Forelimb muscle (tissue), 1 donor: ENCODE measurements at places on chromosomes 11 and 22.
A peak's percentile ranks its signal among the peaks of the same experiment; 100 is the strongest.

DNA sequence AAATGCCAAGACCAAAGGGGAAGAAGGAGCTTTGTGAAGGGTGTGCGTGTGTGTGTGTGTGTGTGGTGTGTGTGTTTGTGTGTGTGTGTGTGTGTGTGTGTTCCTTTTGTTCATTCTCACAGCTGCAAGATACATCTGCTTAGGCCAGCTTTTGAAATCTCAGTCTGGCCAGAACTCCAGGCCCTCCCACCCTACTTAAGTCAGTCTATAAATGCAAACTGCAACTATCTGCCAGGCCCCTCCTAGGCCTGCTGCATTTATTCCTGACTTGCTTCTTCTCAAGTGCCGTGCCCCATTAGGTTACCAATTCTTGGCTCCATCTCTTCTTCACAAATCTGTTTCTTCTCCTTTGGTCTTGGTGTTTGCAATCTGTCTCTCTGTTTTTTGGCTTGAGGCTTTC lies 21.6 kb upstream of the RIC3 start:
- DNase-seq, result no peak

DNA sequence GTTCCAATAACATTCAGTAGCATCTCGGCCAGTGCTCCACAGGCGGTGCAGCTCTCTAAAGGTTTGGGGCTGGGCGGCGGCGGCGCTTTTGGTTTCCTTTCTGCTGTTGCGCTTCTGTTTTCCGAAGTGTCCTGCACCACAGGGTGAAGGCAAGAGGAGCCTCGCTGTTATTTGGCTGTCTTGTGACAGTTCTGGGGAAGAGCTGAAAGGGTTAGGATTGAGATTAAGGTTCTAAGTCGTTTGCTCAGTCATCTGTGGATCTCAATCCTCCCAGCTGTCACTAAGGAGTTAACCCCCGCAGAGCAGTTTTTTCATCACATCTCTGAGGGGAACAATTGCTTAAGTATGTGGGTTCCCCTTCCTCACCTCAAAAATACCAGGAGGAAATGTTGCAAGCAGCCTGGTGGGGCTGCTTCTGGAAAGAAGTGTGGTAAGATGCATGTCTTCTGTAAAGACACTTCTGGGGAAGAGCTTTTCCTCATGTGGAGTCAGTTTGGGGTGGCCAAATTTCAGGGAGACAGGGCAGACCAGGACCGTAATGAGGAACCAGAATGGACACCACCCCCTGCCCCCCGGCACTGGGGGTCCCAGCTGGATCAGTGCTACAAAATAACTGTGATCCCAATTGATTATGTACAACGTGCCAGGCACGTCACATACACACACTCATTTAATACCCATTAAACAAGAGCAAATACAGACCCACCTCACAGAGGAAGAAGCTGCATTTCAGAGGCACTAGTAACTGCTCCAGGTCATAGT lies 14.2 kb downstream of the TMEM121B start:
- no peak for DNase-seq

DNA sequence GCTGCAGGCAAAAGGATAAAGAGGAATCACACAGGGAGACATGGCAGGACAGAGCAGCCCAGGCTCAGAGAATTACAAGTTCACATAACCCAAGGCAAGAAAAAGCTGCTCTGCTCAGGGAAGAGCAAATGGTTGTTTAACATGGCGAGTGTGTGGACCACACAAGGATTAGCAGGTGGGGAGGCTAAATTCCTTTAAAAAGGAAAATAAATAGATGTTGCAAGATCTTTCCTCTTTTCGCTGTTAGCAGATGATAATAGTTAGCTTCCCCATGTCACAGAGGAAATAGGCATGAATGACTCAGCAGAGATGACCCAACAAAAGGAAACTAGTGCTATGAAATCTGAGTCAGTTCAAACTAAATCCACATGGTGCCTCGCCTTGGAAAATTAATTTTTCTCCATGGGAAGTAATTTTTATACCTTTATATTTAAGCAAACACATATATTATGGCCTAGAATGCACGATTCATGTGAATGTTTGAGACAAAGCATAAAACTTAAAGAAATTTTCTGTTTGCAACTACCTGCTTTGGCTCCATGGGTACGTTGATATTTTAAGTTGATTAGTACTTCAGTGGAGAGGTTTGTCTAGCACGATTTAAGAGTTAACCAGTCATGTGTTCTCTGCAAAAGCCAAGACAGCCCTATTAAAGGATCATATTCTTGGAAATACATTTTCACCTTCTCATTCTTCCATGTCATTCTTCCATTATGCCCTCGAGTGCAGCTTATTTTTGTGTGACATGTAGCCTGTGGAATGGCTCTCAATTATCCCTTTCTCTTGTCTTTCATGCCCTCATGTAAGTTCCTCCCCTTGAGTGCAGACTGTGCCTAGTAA lies 38.5 kb upstream of the FJX1 start:
- DNase-seq, result no peak

DNA sequence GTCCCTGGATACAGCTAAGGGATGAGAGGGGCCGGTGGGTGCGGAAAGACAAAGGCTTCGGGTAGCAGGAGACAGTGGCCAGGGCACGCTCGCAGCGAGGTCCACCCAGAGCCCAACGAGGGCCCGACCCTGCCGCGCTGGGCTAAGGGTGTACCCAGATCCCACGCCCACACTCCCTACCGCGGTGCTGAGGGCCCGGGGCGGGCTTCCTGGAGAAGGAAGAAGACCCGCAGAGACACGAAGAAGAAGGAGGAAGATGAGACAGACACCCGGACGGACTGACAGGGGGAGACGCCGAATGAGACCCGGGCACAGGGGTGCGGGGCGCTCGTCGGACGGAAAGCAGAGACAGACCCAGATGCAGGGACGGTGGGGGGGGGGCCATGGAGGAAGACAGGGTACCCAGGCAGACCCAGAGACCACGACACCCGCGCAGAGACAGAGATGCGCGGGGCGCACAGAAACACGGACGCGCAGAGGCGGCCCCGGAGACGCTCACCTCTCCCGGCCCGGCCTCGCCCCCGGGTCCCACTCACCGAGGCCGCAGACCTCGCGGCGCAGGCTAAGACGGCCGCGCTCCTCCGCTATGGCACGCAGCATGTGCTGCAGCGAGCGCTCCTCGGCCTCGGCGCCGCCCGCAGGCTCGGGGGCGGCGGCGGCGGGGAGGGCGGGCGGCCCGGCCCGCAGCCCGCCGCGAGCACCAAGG lies 437 bp downstream of the KIAA0930 start:
- DNase-seq, result no peak

DNA sequence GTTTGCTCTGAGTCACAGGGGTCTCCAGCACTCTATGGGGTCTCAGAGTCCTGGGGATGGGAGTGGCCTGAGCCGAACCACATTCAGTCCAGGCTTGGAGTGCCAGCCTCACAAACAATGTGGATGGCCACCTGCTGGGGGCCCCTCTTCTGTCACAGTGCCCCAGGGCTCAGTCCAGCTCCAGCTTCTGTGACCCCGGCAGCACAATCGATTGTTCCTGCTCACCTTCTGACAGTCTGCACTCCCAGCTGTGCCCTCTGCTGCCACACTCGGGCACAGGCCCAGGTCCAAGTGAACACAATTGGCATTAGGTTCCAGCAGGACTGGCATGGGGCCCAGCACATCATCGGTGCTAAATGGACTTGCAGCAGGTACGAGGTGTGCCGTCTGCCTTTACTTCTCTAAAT lies 84.8 kb downstream of the TP53I11 start:
- DNase-seq, result no peak

GRCh38 chr11:72326151-72326848 lies 82.3 kb upstream of the PHOX2A start:
- no peak for DNase-seq

- peak; percentile 17 for DNase-seq
Observed at GRCh38 chr11:30919389-30920152, 333.4 kb upstream of the MPPED2 start.

- peak; percentile 60 for DNase-seq
Observed at GRCh38 chr11:70650075-70650909, 252.0 kb downstream of the CTTN start.
